HCT116 (cell line): ENCODE measurements at places on chromosomes 4 and X.

DNA sequence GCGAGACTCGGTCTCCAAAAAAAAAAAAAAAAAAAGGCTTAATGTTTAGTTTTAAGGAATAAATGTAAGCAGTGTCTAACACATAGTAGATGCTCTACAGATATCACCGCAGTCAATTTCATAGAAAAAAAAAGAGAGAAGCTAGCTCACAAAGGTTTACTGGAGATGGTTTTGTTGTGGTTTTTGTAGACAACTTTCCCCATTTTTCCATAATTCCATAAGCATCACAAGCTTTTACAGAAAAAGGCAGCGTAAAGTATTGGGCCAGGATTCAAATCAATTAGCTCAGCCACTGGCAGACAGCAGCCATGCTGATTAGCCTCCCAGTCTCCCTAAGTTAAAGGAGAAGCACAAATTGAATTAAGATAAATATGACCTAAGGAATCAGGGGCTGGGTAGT lies 1.5 kb downstream of the GRSF1 start:
- DNase-seq = no peak

- no peak for DNase-seq
Measured at GRCh38 chr4:95641571-95641970, 92.8 kb upstream of the UNC5C start.

GRCh38 chrX:2707334-2707760 lies 16.3 kb downstream of the CD99 start:
- DNase-seq = peak; percentile 64

DNA sequence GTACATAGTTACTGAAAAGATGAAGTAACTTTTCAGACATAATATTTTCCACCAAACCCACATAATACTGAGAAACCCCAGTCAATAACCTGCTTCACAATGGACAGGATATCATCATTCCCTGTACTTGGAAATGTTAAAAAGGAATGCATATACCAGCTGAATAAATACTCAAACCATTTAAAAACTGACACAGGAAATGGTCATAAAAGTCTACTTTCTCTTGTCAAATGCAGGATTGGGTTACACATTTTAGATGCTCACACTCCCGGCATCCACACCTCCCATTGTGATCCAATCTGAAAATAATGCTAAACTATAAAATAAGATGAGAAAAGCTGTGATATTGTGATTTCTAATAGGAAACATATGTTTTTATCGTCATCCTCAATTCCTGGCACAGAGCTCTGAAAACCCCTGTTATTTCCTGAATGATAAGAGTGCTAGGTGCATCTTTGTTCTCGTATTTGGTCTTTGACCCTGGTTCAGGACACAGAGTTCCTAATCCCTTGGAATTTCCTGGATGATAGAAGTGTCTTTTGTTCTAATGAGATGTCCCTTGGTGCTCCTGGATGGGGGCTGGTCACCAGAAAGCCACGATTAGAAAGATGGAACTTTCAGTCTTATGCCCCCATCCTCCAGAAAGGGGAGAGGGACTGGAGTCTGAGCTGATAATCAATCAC lies 821.3 kb downstream of the TRIML1 start:
- DNase-seq = no peak

- no peak for DNase-seq
Measured at GRCh38 chr4:3114377-3114776, 39.9 kb downstream of the HTT start.
